Activated CD8-positive, alpha-beta T cell treated with anti-CD3 and anti-CD28 coated beads, Interleukin-2, amount 10 ng/mL, durations not matched to agents 7 days and 5 days (primary cell): ENCODE measurements at places on chromosomes 2 and 18. TPM values are rescaled to one million over a fixed set of nuclear protein-coding genes. Genes with fewer than 3 reads are reported as not detected.

SP110 gene
- 128 TPM for total RNA-seq

COLEC11 gene
- total RNA-seq: not detected

DYSF gene
- 4.7 TPM for total RNA-seq

AGXT gene
- not detected for total RNA-seq

FNDC4 gene
- total RNA-seq: not detected

SERPINB11 gene
- total RNA-seq: not detected

TRIM43 gene
- not detected for total RNA-seq

CXCR1 gene
- total RNA-seq: 0.53 TPM

ANKRD30B gene
- total RNA-seq: not detected

LINC00305 gene
- total RNA-seq: not detected

HNMT gene
- not detected for total RNA-seq

ABCG5 gene
- total RNA-seq: not detected

CYRIA gene
- 0.78 TPM for total RNA-seq

CYP1B1 gene
- total RNA-seq: 1.9 TPM

BABAM2 gene
- 49.0 TPM for total RNA-seq

MAL gene
- 188 TPM for total RNA-seq

CD207 gene
- total RNA-seq: not detected

PLA2R1 gene
- total RNA-seq: not detected

DNA sequence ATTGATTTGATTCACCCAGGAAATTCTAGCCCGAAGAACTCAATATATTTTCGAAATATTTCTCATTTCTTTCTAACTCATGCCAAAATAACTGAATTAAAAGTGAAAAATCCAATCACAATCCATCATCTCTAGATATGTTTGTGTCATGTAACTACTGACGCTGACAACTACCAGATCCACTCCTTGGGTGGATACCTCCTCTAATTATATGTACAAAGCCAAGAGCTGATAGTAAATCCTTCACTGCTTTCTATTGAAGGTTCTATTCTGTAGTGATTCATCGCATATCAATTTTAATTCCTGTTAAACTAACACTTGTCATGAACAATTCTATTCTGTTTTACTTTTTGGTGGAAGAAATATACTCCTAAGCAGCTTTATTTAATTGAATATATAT is 1056.6 kb upstream of the NXPH2 start:
- H3K4me3 ChIP-seq: no peak overlapping the region
- no peaks in the 10 kb centered on the region for H3K4me1 ChIP-seq
- no peak overlapping the region for H3K27ac ChIP-seq

- H3K36me3 ChIP-seq: no peaks in the 10 kb centered on the region
- no peak overlapping the region for H3K27ac ChIP-seq
- H3K27me3 ChIP-seq: peaks cover 2% of the 10 kb centered on the region
- no peak for DNase-seq
Observed at GRCh38 chr2:42450136-42450535, 43.6 kb downstream of the KCNG3 start.

GRCh38 chr18:70072678-70073077 is 125.0 kb upstream of the CD226 start:
- H3K36me3 ChIP-seq: peaks cover 24% of the 10 kb centered on the region
- H3K27me3 ChIP-seq: no peaks in the 10 kb centered on the region
- DNase-seq: no peak
- no peak overlapping the region for H3K4me3 ChIP-seq
- H3K27ac ChIP-seq: no peak overlapping the region

DNA sequence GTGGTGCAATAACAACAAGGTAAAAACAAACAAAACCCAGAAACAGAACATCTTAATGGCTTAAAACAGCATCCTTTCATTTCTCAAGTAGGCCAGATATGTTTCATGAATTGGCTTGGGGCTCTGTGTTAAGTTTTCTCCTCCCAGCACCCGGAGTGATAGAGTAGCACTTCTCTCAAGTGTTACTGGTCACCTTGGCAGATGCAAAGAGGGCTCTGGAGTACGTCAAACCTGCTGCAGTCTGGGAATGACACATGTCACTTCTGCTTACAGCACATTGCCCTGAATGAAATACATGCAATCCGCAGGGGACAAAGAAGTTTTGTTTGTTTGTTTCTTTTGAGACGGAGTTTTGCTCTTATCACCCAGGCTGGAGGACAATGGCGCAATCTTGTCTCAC is 639.3 kb downstream of the CNTNAP5 start:
- H3K4me3 ChIP-seq: no peak overlapping the region
- no peak for DNase-seq
- no peak overlapping the region for H3K27ac ChIP-seq

- no peaks in the 10 kb centered on the region for H3K27me3 ChIP-seq
- H3K4me1 ChIP-seq: no peaks in the 10 kb centered on the region
- no peak overlapping the region for H3K4me3 ChIP-seq
- H3K36me3 ChIP-seq: no peaks in the 10 kb centered on the region
- H3K27ac ChIP-seq: no peak overlapping the region
- DNase-seq: no peak
Observed at GRCh38 chr2:150549381-150549780, 61.9 kb upstream of the RND3 start.

- no peak overlapping the region for H3K4me3 ChIP-seq
- peaks cover 4% of the 10 kb centered on the region for H3K4me1 ChIP-seq
- DNase-seq: no peak
- peaks cover 8% of the 10 kb centered on the region for H3K27me3 ChIP-seq
- H3K36me3 ChIP-seq: no peaks in the 10 kb centered on the region
Observed at GRCh38 chr2:47227532-47228279, 72.6 kb upstream of the STPG4 start.

DNA sequence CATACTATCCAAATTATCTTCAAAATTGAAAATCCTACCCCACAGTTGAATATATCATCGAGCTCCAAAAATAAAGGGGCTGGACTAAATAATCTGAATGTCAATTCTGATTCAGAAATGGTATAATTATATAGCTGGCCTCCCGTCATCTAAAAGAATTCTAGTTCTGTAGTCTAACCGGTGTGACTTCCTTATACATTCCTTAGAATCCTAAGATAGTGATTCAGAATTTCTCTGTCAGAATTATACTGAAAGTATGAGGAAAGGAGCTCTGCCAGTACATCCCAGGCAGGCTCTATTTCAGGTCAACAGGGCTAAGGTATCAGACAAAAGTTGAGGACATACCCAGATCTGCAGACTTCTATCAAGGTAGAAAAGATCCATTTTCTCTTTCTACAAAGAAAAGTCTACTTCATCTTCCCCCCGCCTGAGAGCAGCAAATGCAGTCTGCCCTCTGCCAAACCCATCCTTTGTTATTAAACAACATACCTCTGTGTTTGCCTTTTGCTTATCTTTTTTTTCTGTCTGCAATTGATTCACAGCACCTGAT is 128.5 kb downstream of the METTL4 start:
- H3K4me1 ChIP-seq: peaks cover 3% of the 10 kb centered on the region
- H3K27ac ChIP-seq: no peak overlapping the region
- DNase-seq: no peak
- no peaks in the 10 kb centered on the region for H3K36me3 ChIP-seq
- no peak overlapping the region for H3K4me3 ChIP-seq
- H3K27me3 ChIP-seq: no peaks in the 10 kb centered on the region

- H3K27ac ChIP-seq: no peak overlapping the region
- no peak overlapping the region for H3K4me3 ChIP-seq
- DNase-seq: no peak
- no peaks in the 10 kb centered on the region for H3K4me1 ChIP-seq
- peaks cover 6% of the 10 kb centered on the region for H3K27me3 ChIP-seq
Observed at GRCh38 chr18:11160313-11160712, 10.9 kb upstream of the PIEZO2 start.

DNA sequence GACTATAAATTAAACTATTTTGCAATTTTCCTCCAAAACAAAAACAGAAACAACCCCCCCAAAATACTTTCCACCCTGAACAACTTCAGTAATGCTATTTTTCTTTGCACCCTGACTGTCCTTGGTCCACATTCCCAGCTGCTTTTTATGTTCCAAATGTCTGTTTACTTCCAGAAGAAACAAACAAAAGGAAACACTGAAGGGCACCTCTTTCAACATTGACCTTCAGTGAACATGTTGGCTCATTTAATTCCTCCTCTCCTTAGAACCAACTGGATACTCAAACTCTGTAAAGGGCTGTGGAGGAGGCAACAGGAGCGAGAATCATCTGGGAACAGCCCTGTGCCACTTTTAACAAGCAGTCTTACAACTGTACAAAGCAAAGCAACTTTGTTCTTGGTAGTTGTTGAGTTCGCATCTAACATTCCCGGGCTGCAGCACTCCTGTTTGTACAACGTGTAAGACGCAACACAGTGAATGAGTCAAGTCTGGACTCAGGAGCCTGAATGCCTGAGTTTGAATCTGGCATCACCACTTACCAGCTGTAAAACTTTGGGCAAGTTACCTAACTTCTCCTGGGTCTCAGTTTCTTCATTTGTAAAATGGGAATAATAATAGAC is 111.4 kb upstream of the GATA6 start:
- no peak overlapping the region for H3K27ac ChIP-seq
- no peaks in the 10 kb centered on the region for H3K36me3 ChIP-seq

DNA sequence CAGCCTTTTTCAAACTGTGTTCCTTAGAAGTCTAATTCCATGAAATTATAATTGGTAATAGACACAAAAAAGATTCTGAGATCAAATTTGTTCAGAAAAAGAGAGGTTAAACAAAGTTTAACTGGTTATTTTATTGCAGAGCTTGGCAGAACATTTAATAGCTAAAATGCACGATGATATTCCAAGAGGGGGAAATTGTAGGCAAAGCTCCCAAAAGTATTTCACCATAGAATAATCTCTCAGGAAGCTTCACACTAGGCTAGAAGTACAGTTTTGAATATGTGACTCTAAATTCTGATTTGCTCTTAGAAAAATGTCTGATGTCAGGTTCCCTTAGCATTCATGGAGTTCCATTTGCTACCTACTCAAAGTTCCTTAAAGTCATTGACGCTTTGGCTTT is 292.4 kb upstream of the SETBP1 start:
- H3K27ac ChIP-seq: no peak overlapping the region
- H3K27me3 ChIP-seq: no peaks in the 10 kb centered on the region
- H3K4me1 ChIP-seq: no peaks in the 10 kb centered on the region
- no peak for DNase-seq
- no peaks in the 10 kb centered on the region for H3K36me3 ChIP-seq

DNA sequence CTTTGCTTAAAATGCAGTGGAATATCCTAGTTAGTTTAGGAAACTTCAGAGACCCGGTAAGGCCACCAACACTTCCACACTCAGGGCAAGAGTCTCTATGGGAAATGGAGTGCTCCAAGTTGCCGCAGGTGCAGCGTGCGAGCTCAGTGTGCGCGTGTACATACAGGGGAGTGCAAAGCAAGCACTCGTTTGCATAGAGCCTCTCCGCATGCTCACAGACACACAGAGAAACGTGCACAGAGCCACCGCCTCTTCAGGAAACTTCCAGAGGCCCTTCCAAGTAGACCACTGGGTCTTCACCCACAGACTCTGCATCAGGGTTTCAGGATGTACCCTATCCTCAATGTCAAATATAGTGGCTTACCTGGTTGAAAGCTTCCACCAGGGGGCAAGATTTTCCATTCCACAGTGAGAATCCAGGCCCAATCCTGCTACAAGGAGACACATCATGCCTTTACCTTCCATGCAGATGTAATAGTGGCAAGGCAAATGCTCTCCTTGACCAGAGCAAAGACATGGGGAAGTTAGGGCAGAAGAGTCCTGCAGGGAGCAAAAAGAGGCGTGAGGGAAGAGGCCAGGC is 513.0 kb upstream of the MYT1L start:
- H3K27me3 ChIP-seq: no peaks in the 10 kb centered on the region
- no peak for DNase-seq
- H3K27ac ChIP-seq: no peak overlapping the region
- no peak overlapping the region for H3K4me3 ChIP-seq
- no peaks in the 10 kb centered on the region for H3K36me3 ChIP-seq

GRCh38 chr2:95002498-95002897 is 23.0 kb upstream of the MAL start:
- H3K4me3 ChIP-seq: no peak overlapping the region
- H3K36me3 ChIP-seq: no peaks in the 10 kb centered on the region
- no peak overlapping the region for H3K27ac ChIP-seq
- H3K27me3 ChIP-seq: peaks cover 6% of the 10 kb centered on the region
- peaks cover 8% of the 10 kb centered on the region for H3K4me1 ChIP-seq

- no peak overlapping the region for H3K27ac ChIP-seq
- H3K4me3 ChIP-seq: no peak overlapping the region
- H3K4me1 ChIP-seq: peaks cover 4% of the 10 kb centered on the region
- no peak for DNase-seq
- peaks cover 10% of the 10 kb centered on the region for H3K27me3 ChIP-seq
Observed at GRCh38 chr2:152464851-152465470, 130.0 kb downstream of the FMNL2 start.

GRCh38 chr2:64678771-64679590 is 25.3 kb upstream of the SERTAD2 start:
- H3K27ac ChIP-seq: peak overlapping the region; percentile 56
- H3K36me3 ChIP-seq: no peaks in the 10 kb centered on the region
- DNase-seq: no peak
- no peak overlapping the region for H3K4me3 ChIP-seq

DNA sequence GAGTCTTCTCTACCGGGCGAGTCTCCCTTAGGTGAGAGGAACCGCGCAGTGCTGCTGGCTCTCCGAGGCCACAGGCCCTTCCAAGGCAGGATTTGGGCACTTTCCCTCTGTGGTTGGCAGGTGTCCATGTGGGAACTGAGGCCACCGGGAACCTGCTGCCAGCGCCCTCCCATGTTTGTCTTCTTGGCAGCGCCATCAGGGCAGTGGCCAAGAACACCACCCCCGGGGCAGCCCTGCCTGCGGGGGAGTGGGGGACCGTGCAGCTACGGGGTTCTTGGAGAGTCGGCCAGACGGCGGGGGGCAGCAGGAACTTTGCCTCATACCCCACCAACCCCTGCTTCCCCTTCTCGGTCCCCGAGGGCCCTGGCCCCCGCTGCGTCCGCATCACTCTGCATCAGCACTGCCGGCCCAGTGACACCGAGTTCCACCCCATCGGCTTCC is 10.0 kb downstream of the CAPN10 start:
- no peak overlapping the region for H3K27ac ChIP-seq
- no peak overlapping the region for H3K4me3 ChIP-seq
- no peak for DNase-seq
- H3K27me3 ChIP-seq: no peaks in the 10 kb centered on the region

- H3K27ac ChIP-seq: peak overlapping the region; percentile 20
- H3K4me1 ChIP-seq: peaks cover 5% of the 10 kb centered on the region
- H3K36me3 ChIP-seq: no peaks in the 10 kb centered on the region
- H3K4me3 ChIP-seq: no peak overlapping the region
Observed at GRCh38 chr2:141534666-141535362, 596.0 kb downstream of the LRP1B start.

DNA sequence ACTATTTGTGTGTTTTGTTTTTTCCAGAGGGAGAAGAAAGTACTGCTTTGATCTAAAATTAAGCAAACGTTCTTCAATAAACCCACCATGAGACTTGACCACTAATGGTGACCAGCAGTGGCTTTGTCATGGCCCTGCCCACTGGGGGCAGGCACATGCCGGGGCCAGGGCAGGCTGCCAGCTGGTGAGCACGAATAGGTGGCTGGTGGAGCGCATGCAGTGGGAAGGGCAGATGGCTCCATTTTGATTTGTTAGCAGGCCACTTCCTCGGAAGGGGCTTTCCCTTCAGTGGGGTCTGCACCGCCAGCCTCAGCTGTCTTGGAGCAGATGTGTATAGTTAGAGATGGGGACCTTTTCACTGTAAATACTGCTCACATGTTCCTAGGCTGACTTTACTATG is 277.1 kb downstream of the SOX11 start:
- no peak overlapping the region for H3K27ac ChIP-seq
- no peaks in the 10 kb centered on the region for H3K36me3 ChIP-seq
- H3K4me3 ChIP-seq: no peak overlapping the region
- H3K4me1 ChIP-seq: no peaks in the 10 kb centered on the region
